ENCODE measurements at places on chromosomes 6 and 20.

DNA sequence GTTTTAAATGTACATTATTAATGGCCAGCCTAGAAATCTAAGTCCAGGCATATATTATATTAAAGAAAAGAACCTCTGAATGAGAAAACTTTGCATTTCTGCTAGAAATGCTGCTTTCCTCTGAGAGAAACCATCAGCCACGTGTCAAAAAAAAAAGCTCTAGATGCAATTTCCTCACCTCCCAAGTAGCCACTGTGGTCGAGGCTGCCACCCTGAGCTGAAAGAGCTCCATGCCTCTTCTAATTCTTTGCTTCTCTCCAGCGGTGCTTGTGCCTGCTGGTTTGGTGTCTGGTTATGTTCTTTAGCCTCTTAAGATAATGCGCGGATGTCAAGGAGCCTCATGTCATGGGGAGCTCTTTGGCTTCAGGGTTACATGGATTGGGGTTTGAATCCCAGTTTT, 316.0 kb downstream of the TFAP2C start:
- peaks cover 4% of the 10 kb centered on the region for H3K27me3 ChIP-seq
- no peak for DNase-seq
- peaks cover 19% of the 10 kb centered on the region for H3K36me3 ChIP-seq
- H3K4me3 ChIP-seq = no peak overlapping the region

DNA sequence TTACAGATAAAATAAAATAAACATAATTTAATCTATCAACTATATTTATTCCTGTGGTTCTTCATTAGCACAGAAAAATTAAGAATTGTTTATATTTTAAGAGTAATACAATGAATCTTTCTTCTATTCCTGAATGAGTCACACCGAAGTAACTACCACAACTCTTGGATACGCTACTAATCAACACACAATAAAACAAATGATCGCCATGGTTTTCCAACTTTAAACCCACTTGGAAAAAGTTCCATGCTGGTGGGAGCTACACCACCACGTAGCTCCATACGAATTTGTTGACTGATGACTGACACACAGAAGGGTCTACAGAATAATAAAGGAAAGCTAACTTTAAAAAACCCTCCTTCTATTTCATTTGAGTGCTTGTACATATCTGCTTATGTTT, 135.8 kb upstream of the NEDD9 start:
- no peaks in the 10 kb centered on the region for H3K36me3 ChIP-seq
- H3K4me1 ChIP-seq = no peaks in the 10 kb centered on the region
- DNase-seq = no peak
- H3K27ac ChIP-seq = no peak overlapping the region
- H3K27me3 ChIP-seq = no peaks in the 10 kb centered on the region

DNA sequence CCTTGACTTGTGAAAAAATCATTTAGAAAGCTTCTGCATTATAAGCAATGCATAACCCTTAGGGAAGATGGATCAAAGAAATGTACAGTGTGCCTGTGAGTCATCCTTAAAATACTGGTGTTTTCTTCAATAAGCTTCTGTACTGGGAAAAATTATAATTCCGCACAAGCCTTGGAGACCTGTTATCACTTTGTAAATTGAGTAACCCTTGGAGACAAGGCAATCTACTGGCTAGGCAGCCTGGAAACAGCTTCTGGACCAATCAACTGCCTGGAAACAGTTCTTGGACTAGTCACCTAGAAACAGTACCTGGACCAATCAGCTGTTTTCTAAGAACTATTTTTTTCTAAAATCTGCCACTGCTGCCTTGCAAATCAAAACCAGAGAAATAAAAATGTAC, 25.8 kb upstream of the RNGTT start:
- H3K27ac ChIP-seq = no peak overlapping the region
- no peaks in the 10 kb centered on the region for H3K36me3 ChIP-seq
- no peaks in the 10 kb centered on the region for H3K27me3 ChIP-seq
- no peak for DNase-seq
- no peak overlapping the region for H3K4me3 ChIP-seq

DNA sequence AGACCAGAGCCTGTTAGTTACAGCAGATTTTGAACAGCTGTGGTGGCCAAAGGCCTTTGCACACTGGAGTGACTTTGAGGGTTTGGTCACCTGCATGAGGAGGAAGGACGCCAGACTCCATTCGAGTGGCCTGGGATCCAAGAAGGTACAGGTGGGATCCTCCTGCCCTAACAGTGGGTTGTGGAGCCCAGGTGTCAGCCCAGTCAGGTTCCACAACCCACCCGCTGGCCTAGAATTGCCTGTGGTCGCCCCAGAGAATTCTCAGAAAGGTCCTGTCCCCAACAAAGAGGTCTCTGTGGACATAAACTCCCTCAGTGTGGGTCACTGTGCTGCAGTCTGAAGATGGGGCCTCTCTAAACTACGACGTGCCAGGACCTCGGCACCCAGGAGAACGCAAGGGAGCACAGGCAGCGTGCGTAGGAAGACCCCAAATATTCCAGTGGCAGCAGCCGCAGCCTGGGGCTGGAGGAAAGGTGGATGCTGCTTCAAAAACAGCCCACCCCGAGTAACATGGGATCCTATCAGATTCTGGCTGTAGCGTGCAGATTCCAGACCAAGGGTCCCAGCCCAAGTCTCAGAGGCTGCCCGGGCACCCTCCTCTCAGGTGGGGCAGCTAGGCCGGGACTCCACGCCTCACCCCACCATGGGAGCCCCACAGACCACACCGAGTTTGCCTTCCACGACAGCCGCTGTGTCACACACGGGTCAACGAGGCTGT, 16.0 kb downstream of the ACSS1 start:
- H3K4me3 ChIP-seq = no peak overlapping the region
- peaks cover 1% of the 10 kb centered on the region for H3K27me3 ChIP-seq
- H3K36me3 ChIP-seq = no peaks in the 10 kb centered on the region
- H3K27ac ChIP-seq = no peak overlapping the region

DNA sequence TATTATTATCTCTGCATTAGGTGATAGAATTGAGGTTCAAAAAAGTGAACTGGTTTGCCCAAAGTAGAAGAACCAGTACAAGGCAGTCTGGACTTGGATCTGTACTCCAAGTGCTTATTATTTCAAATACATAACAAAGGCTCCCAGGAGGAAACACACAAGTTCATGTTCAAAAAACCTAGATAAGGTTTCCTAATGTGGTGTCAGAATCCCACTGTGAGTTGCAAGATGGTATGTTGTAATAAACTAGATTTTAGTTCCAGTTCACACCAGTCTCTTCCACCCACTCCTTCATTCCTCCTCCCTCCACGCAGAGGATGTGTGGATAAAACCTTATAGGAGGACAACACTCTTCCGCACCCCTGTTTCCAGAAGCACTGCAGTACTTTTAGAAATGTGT, 42.8 kb downstream of the KIAA0319 start:
- H3K4me1 ChIP-seq = peaks cover 2% of the 10 kb centered on the region
- H3K36me3 ChIP-seq = no peaks in the 10 kb centered on the region
- no peak overlapping the region for H3K4me3 ChIP-seq
- no peaks in the 10 kb centered on the region for H3K27me3 ChIP-seq
- no peak for DNase-seq

DNA sequence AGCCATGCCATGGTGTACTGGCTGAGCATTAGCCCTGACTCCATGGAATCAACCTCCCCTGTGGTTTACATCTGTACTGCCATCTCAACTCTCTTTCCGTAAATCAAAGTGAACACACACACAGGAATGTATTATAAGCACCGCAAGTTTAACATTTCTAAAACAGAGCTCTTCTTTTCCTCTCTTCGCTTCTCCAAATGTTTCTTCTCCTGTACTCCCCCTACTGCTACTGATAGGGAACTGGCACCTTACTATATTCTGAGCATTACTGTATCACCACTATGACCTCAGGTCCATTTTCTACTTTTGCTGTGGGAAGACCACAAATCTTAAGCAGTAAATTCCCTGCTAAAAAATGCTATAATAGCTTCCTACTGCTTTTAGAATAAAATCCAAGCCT, 101.2 kb downstream of the NUS1 start:
- H3K4me3 ChIP-seq = no peak overlapping the region
- H3K27me3 ChIP-seq = peaks cover 3% of the 10 kb centered on the region
- H3K4me1 ChIP-seq = peaks cover 12% of the 10 kb centered on the region
- no peaks in the 10 kb centered on the region for H3K36me3 ChIP-seq

DNA sequence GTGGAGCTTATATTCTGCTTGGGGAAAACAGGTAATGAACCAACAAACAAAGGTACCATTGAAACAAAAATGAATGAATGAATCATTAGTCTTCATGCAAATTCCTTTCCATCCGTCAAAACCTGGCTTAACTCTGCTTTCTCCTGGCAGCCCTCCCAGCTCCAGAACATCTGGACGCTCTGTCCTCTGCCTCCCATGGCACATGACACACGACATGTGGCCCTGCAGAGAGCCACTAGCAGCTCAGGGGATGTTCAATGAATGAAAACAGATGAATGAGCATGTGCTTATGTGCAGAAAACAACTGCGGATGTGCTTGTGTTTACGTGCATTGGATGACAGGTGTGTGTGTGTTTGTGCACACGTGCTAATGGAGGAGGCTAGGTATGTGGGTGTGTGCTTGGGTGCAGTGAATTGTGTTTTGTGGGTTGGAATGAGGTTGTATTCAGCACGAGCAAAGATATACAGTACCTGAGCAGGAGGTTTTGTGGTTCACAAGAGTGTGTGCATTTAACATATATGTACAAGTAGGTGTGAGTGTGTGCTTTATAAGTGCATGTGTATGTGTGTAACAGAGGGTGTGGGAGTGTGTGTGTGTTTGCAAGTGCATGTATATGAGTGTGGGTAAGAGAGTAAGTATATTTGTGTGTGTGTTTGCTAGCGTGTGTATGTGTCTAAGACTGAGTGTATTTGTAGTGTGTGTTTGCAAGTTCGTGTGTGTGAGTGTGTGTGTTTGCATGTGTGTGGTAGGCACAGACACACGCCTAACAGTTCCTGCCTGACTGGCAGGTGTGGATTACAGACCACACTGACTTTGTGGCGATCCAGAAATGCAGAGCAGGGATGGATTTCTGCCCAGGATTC, 374.1 kb upstream of the SULF2 start:
- peak overlapping the region; percentile 19 for H3K27ac ChIP-seq
- H3K36me3 ChIP-seq = peaks cover 9% of the 10 kb centered on the region
- H3K4me3 ChIP-seq = no peak overlapping the region
- H3K27me3 ChIP-seq = peaks cover 11% of the 10 kb centered on the region
- peaks cover 2% of the 10 kb centered on the region for H3K4me1 ChIP-seq

- peaks cover 4% of the 10 kb centered on the region for H3K4me1 ChIP-seq
- no peak for DNase-seq
- no peaks in the 10 kb centered on the region for H3K27me3 ChIP-seq
- H3K4me3 ChIP-seq = no peak overlapping the region
These were observed 42.3 kb downstream of the STK4 start for GRCh38 chr20:45008521-45009049.

DNA sequence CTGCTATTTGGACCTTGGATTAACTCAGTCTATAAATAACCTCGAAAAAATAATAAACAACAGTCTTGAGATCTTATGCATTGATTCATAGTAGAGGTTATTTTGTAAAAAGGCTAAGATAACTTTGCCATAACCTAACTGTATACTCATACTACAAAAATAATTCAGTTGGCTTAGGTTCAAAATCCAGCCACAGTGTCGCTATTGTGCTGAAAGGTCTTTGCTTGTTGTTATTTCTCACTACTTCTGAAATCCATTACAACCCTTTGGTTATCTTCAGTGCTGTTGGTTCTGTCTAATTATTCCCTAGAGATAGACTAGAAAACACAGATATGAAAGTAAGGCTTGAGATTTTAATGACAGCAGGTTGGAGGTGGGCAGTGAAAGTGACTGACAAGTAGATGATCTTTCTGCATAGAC, 74.4 kb downstream of the MKKS start:
- no peak overlapping the region for H3K4me3 ChIP-seq
- H3K36me3 ChIP-seq = no peaks in the 10 kb centered on the region
- H3K4me1 ChIP-seq = no peaks in the 10 kb centered on the region
- no peak for DNase-seq
- no peaks in the 10 kb centered on the region for H3K27me3 ChIP-seq
- H3K27ac ChIP-seq = no peak overlapping the region

DNA sequence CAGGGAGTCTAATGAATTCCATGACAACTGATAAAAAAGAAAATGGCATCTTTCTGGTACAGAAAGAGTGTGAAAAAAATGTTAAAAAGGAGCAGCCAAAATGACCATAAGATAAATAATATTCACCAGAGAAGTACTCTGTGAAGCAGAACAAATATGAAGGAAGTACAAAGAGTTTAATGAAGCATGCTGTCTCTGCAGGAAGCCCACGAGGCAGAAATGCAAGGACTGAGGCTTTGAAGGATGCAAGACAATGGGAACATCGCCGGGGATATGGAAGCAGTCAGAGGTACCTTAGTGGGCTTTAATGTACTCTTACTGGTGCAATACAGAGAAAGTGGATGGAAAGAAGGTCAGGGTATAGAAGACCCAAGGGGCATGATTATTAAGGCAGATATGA, 50.7 kb downstream of the NOX3 start:
- no peaks in the 10 kb centered on the region for H3K27me3 ChIP-seq
- H3K27ac ChIP-seq = no peak overlapping the region
- H3K4me1 ChIP-seq = no peaks in the 10 kb centered on the region
- DNase-seq = no peak
- H3K36me3 ChIP-seq = no peaks in the 10 kb centered on the region

DNA sequence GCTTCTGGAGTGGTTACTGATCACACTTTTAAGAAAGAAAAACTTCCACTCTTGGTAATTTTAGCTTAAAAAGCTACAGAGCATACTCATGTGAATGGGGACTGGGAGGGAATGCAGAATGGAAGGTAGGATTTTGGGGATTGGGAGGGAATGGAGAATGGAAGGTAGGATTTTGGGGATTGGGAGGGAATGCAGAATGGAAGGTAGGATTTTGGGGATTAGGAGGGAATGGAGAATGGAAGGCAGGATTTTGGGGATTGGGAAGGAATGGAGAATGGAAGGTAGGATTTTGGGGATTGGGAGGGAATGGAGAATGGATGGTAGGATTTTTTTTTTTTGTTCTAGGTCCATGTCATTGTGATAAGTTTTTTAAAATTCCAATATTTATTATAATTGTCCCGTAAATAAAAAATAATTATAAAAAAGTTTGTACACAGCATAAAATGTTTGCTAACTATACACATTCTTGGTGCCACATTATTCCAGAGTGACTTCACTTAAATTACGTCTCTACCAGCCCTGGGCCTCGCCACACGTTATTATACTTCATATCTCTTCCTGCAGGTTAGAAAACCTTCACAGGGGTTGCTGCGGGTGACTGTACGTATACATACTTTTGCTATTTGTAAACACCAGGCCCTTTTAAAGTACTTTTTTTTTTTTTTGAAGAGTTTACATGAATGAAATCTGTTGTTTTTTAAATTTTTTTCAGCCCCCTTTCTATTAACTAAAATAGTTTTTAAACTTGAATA, 127.3 kb downstream of the TIAM2 start:
- H3K4me3 ChIP-seq = peak overlapping the region; percentile 86
- no peaks in the 10 kb centered on the region for H3K36me3 ChIP-seq
- no peak for DNase-seq
- H3K4me1 ChIP-seq = peaks cover 46% of the 10 kb centered on the region
- H3K27me3 ChIP-seq = peaks cover 5% of the 10 kb centered on the region

GRCh38 chr20:4569865-4570264, 151.8 kb upstream of the PRND start:
- H3K27me3 ChIP-seq = peaks cover 2% of the 10 kb centered on the region
- H3K4me1 ChIP-seq = no peaks in the 10 kb centered on the region
- no peak overlapping the region for H3K27ac ChIP-seq
- no peak overlapping the region for H3K4me3 ChIP-seq

GRCh38 chr6:51569594-51569993, 517.8 kb downstream of the PKHD1 start:
- DNase-seq = no peak
- H3K36me3 ChIP-seq = no peaks in the 10 kb centered on the region
- H3K27ac ChIP-seq = no peak overlapping the region
- no peak overlapping the region for H3K4me3 ChIP-seq
- no peaks in the 10 kb centered on the region for H3K27me3 ChIP-seq

Data from glutamatergic neuron (in vitro differentiated cells).